ENCODE measurements at places on chromosomes 6 and 20.

DNA sequence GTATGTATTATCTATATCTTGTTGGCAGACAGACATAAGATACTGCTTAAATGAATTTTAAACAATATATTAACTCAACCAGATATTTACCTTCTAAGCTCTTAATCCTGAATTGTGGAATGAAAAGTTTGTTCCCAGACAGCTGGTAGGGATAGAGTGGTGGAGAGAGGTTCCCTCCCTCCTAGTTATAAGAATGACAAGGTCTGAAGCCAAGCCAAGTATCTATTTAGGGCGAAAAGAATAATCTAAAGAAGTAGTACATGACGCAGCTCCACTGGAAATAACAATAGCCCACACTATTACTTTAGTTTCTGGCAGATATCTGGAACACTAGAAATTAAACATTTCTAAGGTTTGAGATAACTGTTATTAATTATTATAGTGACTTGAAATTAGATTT, 104.3 kb downstream of the AHI1 start:
- no peak for DNase-seq

DNA sequence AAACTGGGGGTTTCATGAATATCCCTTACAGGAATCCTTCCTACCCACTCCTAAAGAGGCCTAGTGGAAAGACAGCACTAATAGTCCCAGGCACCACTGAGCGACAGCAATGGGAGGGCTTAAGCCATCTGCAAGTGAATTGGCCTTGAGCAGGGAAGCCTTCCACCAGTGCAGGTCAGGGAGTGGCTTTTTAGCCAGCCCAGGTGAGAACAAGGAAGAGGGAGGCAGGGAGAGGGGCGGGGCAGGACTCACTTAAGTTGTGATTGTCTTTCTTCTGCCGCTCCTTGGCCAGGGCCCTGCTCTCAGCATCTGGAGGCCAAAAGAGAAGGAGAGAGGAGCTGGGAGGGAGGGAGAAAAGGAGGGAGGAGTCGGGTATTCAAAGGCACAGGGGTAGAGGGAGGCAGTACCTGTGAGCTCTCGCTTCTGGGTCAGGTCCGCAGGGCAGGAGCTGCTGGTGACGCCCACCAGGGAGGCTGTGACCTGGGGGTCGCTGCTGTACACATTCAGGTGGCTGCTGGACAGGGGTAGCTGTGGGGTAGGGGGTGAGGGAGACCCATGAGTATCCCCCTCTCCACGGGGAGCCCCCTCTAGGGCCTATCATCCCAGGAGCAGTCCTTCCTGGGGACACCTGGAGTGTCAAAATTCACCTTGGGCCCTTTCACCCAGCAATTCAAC, 47.8 kb downstream of the TFEB start:
- no peak for DNase-seq

- DNase-seq = no peak
These were observed 90.8 kb downstream of the FRK start for GRCh38 chr6:115969930-115970273.

DNA sequence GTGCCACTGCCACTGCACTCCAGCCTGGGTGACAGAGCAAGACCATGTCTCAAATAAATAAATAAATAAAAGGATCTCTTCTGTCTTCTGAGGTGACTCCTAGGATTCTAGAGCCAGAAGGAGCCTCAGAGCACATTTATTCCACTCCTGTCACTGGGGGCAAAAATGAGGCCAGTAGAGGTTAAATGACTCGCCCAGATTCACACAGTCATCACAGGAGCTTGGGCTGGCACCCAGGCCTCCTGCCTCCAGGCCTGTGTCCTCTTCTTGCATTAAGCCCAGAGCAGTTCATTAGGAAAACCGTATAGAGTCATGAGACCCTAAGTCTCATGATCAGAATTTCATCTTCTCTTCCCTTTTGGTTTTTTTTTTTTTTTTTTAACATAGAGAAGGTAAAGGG, 243.3 kb downstream of the NRN1 start:
- no peak for DNase-seq

DNA sequence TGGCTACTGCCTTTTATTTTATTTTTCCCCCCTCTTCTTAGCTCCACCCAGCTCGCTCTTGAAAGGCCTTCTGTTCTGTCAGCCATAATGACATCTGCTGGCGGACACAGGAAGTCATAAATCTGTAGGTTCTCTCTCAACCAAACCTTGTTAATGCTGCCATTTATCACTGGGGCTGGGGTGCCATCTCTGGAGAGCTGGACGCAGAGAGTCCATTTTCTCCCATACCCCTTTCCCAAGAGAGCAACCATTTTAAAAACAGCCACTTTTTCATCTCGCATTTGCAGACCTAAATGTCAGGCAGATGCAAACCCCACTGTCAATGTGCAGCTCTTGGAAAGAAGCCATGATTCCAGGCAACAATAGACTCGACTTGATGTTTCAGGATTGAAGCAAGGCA, 13.0 kb upstream of the TSHZ2 start:
- no peak for DNase-seq

DNA sequence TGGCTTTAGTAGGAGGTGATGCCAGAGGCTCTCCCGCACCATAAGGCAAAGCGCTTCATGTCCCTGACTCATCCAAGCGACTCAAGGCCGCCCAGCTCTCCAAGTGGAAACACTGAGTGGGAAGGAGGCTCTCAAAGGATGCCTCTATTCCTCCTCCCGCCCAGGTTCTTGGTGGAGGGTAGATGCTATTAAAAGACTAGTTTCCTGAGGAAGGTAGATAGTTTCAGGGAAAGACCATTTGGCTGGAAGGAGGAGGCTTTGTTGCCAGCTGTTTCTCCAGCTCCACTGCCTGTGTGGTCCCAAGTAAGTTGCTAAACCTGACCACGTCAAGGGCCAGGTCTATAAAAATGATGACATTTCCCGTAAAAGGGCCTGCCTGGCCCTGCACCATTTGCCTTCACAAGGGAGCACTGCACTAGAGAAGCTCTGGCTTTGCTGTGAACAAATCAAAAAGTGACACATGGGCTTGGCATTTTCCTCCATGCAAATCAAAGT, 48.2 kb downstream of the GMDS start:
- no peak for DNase-seq

DNA sequence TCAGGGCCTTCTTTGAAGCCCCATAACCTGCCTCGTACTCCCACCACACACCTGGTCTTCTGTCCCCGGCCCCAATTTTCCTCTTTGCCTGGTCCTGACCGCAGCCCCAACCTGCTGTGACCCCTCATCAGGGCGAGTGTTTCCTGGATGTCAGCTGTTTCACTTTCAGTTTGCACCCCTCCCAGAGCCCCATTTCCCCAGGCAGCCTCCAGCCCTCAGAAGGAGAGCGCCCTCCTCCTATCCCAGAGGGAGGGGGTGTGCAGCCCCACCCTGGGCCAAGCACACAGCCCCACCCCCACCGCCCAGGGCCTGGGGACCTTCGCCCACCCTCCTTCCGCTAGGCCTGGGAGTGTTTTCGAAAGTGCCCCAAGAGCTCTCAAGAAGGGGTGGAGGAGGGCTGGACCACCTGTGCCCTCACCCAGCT, 1.5 kb downstream of the BAK1 start:
- DNase-seq = no peak

DNA sequence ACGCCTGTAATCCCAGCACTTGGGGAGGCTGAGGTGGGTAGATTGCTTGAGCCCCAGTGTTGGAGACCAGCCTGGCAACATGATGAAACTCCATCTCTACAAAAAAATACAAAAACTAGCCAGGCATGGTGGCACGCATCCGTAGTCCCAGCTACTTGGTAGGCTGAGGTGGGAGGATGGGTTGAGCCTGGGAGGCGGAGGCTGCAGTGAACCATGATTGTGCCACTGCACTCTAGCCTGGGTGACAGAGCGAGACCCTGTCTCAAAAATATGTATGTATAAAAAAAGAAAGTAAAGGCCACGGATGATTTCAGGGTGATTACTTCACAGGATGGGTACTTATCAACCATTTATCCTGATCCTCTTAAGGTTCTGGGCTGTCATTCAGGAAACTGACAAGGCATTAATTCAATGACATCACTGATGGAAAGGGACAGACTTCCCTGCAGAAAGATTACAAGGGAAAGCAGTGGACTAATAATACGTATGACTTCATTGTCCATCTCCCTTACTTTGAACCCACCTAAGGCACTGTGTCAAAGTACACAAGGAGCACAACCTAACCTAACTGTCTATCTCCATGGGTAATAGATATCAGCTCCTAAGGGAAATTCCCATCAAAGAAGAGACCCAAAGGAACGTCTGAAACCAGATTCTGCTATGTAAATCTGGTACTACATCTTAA, 61.2 kb downstream of the ZMYND8 start:
- DNase-seq = no peak

Measured in cortex of kidney (tissue), 1 donor.